RKO (cell line): ENCODE measurements at places on chromosomes 2 and 18.
A peak's percentile ranks its signal among the peaks of the same experiment; 100 is the strongest.

DNA sequence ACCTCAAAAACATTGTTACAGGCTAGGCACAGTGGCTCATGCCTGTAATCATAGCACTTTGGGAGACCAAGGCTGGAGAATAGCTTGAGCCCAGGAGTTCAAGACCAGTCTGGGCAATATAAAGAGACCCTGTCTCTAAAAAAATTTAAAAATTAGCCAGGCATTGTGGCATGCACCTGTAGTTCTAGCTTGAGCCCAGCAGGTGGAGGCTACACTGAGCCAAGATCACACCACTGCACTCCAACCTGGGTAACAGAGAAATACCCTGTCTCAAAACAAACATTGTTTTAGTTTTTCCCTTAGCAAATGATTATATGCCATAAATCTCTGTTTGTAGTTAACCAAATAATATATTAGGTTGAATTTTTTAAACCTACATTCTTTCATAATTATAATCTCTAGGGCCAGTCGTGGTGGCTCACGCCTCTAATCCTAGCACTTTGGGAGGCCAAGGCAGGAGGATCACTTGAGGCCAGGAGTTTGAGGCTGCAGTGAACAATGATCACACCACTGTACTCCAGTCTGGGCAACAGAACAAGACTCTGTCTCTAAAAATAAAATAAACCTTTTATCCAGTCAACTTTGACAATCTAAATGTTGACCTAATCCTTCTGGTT lies 13.3 kb upstream of the CYP20A1 start:
- peak; percentile 46 for DNase-seq

DNA sequence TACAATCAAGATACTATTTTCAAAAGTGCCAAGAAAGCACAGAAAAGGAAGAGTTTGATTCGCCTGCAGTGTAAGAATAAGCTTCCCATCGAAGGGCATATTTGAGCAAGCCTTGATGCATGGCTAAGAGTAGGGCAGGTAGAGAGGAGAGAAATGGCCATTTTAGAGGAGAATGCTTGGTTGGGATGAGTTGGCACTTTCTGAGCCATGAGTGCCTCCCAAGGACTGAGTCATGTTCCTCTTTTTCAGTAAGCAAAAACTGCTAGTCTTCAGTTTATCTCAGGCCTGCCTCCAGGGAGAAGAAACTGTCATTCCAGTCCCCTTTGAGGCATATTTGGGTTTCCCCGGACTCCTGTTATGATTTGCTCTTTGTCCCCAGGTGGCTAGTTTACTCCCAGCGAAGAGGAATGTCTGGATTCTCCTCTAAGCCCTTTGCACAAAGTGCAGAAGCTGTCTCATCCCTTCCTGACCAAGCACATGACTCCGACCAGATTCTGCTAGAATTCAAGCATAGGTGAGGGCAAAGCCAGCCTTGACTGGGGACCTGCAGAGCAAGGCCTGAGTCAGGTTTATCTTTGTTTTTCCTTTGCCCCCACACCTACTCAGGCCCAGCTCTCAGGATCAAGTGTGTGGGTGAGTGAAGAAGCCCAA lies 115.2 kb downstream of the TTC32 start:
- peak; percentile 30 for DNase-seq

DNA sequence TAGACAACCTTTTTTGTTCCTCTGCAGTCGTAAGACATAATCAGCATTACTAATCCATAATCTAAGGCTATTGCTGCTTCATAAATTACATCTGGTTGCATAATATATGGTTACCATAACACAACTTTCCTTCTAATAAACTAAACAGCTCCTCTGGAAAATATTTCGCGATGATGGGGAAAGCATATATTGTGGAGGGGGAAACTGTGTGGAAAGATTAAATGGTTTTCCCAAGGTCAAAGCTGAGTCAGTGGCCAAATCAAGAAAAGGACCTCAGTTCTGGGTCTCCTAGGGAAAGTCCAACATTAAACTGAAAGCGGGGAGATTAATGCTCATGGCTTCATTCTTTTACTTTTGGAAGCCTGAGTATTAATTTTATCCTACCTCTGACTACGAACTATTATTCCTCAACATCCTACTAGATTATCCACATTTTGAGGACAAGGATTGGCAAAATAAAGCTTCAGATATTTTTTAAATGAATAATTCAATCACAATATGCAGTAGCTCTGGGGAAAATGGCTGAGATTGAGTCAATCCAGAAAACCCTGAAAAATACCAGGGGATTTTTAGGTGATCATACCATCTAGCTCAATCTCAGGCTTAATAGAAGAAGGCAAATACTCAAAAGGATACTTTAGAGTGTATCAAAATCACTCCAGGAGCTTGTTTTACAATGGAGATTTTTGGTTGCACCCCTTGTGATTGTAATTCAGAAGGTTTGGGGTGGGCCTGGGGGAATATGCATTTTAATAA lies 33.8 kb upstream of the STK17B start:
- no peak for DNase-seq

GRCh38 chr2:188607501-188607900 lies 315.8 kb downstream of the GULP1 start:
- peak; percentile 9 for DNase-seq

DNA sequence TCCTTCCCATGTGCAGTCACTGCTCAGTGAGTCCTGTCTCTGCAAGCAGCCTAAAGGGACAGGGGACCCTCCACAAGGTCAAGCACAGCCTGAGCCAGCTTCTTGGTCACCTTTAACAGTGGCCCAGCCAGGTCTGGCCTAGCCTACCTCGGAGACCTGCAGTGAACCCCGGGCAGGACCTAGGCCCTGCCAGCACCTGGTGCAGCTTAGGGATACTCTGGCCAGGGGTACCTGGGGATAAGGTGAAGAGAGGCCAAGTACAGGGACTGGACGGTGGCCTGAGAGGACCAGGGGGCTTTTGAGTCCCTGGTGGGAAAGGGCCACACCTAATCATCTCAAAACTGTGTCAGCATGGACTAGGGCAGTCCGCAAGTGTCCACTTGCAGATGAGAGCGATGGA lies 67.8 kb downstream of the EMX1 start:
- no peak for DNase-seq

- no peak for DNase-seq
Observed at GRCh38 chr18:45413180-45413836, 202.0 kb upstream of the SLC14A2 start.

DNA sequence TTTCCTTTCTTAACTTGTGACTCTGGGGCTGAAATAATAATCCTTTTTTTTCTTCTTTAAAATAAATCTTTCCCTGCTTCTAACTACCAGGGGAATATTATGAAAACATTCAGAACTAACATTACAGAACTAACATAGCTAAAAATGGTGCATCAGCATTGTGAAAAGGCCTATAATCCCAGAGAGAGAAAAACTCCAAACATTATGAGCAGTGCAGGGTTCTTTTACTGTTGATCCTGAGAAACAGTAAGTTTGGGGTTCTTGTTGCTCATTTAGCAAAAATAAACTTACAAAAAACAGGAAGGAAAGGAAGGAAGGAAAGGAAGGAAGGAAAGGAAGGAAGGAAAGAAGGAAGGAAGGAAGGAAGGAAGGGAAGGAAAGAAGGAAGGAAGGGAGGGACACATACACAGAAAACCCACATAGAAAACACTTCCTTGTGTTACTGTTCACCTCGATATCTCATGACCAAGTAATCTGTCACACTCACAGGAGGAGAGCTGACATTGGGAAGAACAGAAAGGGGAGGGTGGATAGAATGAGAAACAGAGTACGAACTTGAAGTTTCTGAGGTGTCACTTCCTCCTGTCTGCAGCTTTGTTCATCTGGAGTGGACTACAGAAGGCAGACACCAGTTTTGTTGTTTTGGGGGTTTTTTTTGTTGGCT lies 18.4 kb upstream of the PIK3C3 start:
- no peak for DNase-seq

DNA sequence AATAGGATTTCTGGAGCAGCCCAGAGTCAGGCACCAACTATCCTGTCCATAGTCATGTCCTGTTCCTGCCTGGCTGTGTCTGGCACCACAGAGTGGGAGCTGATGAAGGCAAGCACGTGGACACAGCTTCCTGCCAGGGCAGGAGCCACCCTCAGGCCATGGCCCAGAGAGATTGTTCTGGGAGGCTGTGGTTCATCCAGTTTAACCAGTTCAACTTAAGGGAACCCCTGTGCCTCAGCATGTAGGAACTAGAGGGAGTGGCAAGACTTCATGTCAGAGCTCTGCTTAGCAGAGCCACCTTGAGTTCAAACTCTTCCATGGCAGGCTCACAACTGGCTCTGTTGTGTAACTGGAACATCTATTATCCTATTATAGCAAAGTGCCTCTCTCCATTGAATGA lies 73.2 kb upstream of the NCKAP5 start:
- DNase-seq = peak; percentile 16

GRCh38 chr18:43271593-43272432 lies 5.5 kb downstream of the SYT4 start:
- peak; percentile 50 for DNase-seq

DNA sequence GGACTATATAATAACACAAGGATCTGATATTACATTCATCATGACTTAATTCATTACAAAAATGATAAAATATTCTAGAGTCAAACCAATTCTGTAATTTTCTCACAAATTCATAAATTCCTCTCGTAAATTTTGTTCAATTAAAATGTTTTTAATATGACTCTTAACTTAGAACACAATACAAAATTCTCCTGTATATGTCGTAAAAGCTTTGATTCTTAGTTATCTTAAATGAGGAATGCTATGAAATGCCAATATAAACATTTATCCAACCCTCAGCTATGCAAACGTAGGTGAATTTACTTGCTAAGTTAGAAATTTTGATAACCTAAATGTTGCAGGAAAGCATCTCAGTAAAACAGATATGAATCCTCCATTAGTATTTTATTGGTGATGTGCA lies 28.9 kb downstream of the ARHGAP15 start:
- DNase-seq = no peak

- DNase-seq = no peak
Observed at GRCh38 chr2:33791625-33792024, 192.5 kb upstream of the FAM98A start.

DNA sequence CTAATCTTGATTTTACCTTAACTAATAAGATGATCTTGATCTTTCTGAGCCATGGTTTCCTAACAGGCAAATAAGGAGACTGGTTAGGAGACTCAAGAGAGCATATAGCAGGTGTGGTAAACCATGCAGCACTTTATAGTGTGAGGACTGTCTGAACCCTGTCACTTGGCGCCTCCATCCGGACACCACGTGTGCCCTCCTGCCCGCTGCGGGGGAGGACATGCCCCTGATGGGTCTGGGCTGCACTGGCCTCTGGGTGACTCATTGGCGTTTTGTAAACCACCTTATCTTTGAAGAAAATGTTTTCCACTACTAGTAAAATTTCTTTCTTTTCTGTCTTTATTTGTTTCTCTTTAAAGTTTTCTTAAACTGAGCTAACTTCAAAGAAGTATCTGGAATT lies 131.1 kb downstream of the FMNL2 start:
- no peak for DNase-seq

DNA sequence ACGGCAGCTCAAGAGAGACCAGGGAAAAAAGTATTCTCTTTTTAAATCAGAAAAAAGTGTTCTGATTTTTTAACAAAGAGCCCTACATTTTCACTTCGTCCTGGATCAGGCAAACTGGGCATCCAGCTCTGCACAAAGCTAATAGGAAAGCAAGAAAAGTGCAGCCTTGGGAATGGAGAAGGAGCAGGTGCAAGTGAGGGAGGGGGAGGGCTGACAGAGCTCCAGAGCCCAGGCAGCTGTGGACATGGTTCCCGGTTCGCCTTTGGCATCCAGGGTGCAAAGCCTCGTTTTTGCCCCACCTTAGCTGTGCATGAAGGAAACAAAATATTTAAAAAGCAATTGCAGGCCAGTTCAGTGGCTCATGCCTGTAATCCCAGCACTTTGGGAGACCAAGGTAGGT lies 82.2 kb downstream of the FAM124B start:
- no peak for DNase-seq

DNA sequence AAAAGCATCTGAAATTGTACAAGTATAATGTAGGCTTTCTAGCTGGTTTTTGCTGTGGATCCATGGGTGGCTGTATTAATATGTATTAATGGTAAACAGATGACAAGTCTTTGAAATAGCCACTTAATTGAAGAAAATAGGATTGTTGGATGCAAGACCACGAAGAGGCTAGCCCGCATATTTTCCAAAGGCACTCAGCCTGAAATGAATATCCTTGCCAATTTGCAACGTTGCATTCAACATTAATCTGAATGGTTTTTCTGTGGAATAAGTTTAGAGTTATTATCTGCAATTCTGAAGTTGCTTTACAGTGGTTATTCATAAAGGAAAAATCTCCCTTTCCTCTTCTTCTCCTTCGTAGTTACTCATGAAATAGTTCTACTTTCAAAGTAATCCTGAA lies 86.2 kb upstream of the SPATS2L start:
- no peak for DNase-seq

DNA sequence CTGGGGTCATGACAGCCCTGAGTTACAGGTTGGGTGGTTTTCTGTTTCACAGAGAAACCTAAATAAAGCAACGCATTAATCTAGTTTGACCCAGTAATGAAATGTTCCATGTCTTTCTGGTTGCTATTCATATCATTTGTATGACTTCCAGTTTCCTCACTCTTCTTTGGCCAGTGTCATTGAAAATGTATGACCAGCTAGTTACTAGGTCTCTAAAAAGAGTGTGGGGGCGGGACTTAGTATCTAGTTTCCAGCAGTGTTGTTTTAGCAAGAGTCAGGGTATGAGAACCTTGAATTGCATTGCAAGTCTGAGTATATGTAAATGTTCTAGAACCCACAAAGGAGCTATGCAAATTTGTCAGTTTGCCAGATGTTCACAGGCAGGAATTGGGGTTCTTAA lies 47.7 kb downstream of the SLC9A2 start:
- DNase-seq = no peak

- no peak for DNase-seq
Observed at GRCh38 chr18:38565513-38565912, 999.9 kb upstream of the CELF4 start.

- DNase-seq = peak; percentile 60
Observed at GRCh38 chr2:193556766-193557470, 1362.2 kb upstream of the TMEFF2 start.

DNA sequence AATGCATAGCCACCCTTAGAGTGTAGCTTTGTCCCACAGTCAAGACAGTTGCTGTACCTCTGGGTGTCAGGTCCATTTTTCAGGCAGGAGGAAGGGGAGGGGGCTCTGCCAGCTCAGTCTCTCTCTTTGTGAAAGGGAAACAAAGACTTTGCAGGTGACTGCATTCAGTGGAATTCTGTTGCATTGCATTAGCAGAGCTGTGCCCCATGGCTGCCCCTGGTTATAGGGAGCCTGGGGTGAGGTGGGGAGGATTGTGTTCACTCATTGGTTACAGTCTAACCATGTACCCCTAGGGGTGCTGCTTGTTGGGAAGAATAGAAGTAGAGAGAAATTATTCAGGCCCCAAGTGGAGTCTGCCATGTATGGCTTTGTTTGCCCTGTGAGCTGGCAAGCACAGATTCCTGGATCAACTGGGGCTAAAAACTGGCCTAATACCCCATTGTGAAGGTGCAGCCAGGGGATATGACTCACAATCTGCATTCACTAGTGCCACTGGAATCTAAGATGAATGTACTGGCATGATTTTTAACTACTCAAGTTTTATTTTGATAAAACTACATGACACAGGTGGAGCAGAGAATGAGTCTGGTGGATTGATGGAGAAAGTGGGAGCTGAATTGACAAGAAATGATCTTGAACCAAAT lies 118.4 kb downstream of the SH3BP4 start:
- no peak for DNase-seq

GRCh38 chr2:164896634-164897355 lies 55.2 kb upstream of the COBLL1 start:
- peak; percentile 71 for DNase-seq
